ENCODE measurements at places on chromosomes 5 and 9. TPM values are rescaled to one million over a fixed set of nuclear protein-coding genes. Genes with fewer than 3 reads are reported as not detected.

SURF2 gene
- 14.3 TPM for total RNA-seq

ZNF346 gene
- 8.0 TPM for total RNA-seq

ASPN gene
- 1.4 TPM for total RNA-seq

THG1L gene
- 4.3 TPM for total RNA-seq

PAIP1 gene
- 184 TPM for total RNA-seq

UNC5A gene
- total RNA-seq: 0.10 TPM

SLC1A3 gene
- total RNA-seq: 12.8 TPM

ELAVL2 gene
- total RNA-seq: not detected

Data from gastrocnemius medialis (tissue), 4 donors.